ENCODE measurements at places on chromosomes 2 and 18. TPM values are rescaled to one million over a fixed set of nuclear protein-coding genes. Genes with fewer than 3 reads are reported as not detected.

DNA sequence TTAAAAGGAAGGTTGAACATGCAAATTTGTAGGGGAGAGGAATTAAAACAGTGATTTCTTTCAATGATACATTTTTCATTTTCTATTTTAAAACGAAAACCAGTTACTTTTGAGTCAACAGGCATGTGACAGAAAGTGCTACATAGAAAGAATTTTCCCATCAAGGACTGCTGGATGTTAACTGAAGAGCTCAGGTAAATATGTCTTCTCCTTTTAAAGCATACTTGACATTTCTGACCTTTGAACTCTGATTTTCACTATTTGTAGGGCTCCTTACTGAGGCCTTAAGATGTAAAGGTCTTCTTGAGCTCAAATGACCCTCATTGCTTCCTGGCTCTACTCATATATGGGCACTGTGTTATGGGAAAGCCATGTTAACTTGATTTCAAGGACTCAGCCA lies 32.4 kb downstream of the FIGN start:
- no peaks in the 10 kb centered on the region for H3K4me1 ChIP-seq
- DNase-seq, result peak; percentile 35
- H3K27me3 ChIP-seq, result no peaks in the 10 kb centered on the region

GRCh38 chr2:151841047-151841424 lies 12.8 kb upstream of the ARL5A start:
- H3K27ac ChIP-seq, result peak overlapping the region; percentile 33
- H3K27me3 ChIP-seq, result no peaks in the 10 kb centered on the region
- no peaks in the 10 kb centered on the region for H3K36me3 ChIP-seq
- DNase-seq, result no peak
- no peaks in the 10 kb centered on the region for H3K4me1 ChIP-seq
- no peak overlapping the region for H3K4me3 ChIP-seq

- H3K4me3 ChIP-seq, result no peak overlapping the region
- no peaks in the 10 kb centered on the region for H3K36me3 ChIP-seq
- no peak for DNase-seq
- no peaks in the 10 kb centered on the region for H3K4me1 ChIP-seq
- H3K27ac ChIP-seq, result no peak overlapping the region
- no peaks in the 10 kb centered on the region for H3K27me3 ChIP-seq
Measured at GRCh38 chr2:234285541-234285940, 211.3 kb downstream of the ARL4C start.

- DNase-seq, result no peak
- no peak overlapping the region for H3K27ac ChIP-seq
- H3K4me3 ChIP-seq, result no peak overlapping the region
- H3K27me3 ChIP-seq, result no peaks in the 10 kb centered on the region
Measured at GRCh38 chr2:168196764-168197180, 50.6 kb downstream of the STK39 start.

GRCh38 chr2:101428422-101429176 lies 41.3 kb upstream of the CREG2 start:
- no peaks in the 10 kb centered on the region for H3K27me3 ChIP-seq
- no peak for DNase-seq
- H3K4me3 ChIP-seq, result no peak overlapping the region

DNA sequence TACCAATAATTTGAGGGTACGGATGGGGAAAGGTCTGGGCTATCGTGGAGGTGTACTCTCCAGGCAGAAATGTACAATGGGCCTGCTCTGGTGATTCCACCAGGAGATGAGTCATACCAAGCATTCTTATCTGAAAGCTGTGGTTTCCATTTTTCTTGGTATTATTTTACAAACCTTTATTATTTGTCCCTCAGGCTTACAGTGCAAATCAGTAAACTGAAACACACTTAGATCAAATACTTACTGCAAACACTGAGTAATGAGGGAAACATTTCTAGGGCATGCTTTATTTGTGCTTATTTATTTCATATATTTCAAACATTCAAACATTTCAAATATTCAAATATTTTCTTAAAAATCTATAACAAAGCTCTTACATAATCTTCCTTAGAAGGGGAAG lies 319.8 kb downstream of the RND3 start:
- no peaks in the 10 kb centered on the region for H3K4me1 ChIP-seq
- no peak overlapping the region for H3K27ac ChIP-seq
- no peak for DNase-seq
- H3K4me3 ChIP-seq, result no peak overlapping the region
- no peaks in the 10 kb centered on the region for H3K27me3 ChIP-seq

- no peaks in the 10 kb centered on the region for H3K27me3 ChIP-seq
- H3K4me1 ChIP-seq, result no peaks in the 10 kb centered on the region
- no peak overlapping the region for H3K27ac ChIP-seq
Measured at GRCh38 chr2:125979886-125980285, 676.1 kb upstream of the GYPC start.

GRCh38 chr18:10059610-10060468 lies 146.0 kb downstream of the VAPA start:
- H3K36me3 ChIP-seq, result no peaks in the 10 kb centered on the region
- H3K27ac ChIP-seq, result peak overlapping the region; percentile 17
- no peak overlapping the region for H3K4me3 ChIP-seq

GRCh38 chr2:220916931-220917330 lies 655.2 kb downstream of the EPHA4 start:
- H3K27me3 ChIP-seq, result no peaks in the 10 kb centered on the region
- H3K4me3 ChIP-seq, result no peak overlapping the region
- no peaks in the 10 kb centered on the region for H3K36me3 ChIP-seq
- no peaks in the 10 kb centered on the region for H3K4me1 ChIP-seq
- no peak overlapping the region for H3K27ac ChIP-seq

DNA sequence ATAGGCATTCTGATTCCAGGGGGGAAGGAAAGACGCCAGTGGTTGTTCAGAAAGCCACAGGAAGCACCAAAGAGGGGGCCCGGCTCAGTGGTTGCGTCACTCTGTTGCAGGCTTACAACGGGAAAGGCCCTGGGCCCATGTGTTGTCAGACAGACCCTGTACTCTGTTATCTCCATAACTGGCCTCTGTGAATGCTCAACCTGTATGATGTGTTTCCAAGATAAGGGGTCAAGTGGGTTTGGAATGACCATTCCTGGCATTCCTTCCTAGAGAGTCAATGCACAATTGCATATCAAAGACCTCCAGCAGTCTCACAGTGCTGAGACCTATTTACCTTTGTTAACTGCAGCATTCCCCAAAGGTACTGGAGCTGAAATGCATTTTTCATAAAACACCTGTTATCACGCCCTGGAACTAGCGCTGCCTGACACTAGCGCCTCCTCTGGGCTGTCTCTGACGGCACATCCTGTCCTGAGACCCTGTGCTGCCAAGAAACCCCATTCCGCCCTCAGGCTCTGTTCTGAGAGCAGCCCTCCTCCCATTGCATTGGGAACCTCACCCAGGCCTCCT lies 13.2 kb upstream of the LRRFIP1 start:
- H3K27me3 ChIP-seq, result no peaks in the 10 kb centered on the region
- no peak overlapping the region for H3K27ac ChIP-seq
- peaks cover 28% of the 10 kb centered on the region for H3K4me1 ChIP-seq
- H3K4me3 ChIP-seq, result no peak overlapping the region

DNA sequence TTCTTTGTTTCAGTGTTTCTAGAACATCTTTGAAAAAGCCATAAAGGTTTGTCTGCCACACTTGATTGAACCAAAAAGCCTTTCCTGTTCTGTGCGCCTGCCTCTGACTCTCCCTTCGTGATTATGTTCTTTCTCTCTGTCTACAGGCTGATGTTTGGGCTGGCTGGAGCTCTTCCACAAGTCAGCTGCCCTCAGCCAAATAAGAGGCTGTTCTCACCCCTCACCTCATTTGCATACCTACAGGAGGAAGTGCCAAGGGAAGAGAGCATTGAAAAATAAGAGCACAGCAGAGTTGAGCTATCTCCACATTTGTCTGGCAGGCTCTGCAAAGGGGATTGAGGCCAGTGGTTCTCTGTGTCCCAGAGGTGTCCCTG lies 15.8 kb downstream of the INPP5D start:
- H3K27ac ChIP-seq, result peak overlapping the region; percentile 35
- peaks cover 4% of the 10 kb centered on the region for H3K27me3 ChIP-seq
- H3K4me1 ChIP-seq, result no peaks in the 10 kb centered on the region
- DNase-seq, result no peak
- H3K36me3 ChIP-seq, result no peaks in the 10 kb centered on the region

GRCh38 chr2:127637236-127637630 lies 8.7 kb upstream of the GPR17 start:
- H3K4me1 ChIP-seq, result no peaks in the 10 kb centered on the region
- H3K27me3 ChIP-seq, result no peaks in the 10 kb centered on the region
- H3K4me3 ChIP-seq, result no peak overlapping the region
- no peak for DNase-seq
- H3K27ac ChIP-seq, result peak overlapping the region; percentile 61

GRCh38 chr2:119419803-119420508 lies 11.7 kb upstream of the TMEM37 start:
- H3K27ac ChIP-seq, result no peak overlapping the region
- no peak overlapping the region for H3K4me3 ChIP-seq
- H3K4me1 ChIP-seq, result peaks cover 6% of the 10 kb centered on the region
- H3K27me3 ChIP-seq, result no peaks in the 10 kb centered on the region

DNA sequence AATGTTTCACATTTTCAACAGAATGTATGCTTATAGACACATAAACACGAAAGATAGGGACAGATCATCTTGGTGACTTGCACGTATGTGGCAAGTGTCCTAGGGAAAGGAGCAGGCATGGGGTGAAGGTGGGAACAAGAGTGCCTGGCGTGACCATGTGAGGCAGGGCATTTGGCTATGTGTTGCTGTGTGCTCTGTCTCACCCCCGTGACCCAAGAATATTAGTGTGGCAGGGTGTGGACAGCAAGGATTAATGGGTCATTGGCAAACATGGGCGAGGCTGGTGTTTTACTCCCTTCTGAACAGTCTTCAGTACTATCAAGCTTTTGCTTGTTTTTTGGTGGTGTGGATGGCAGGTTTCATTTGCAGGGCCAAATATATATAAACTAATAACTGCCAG lies 1.3 kb upstream of the VWA3B start:
- no peaks in the 10 kb centered on the region for H3K27me3 ChIP-seq
- no peaks in the 10 kb centered on the region for H3K4me1 ChIP-seq
- H3K36me3 ChIP-seq, result no peaks in the 10 kb centered on the region
- DNase-seq, result no peak
- H3K4me3 ChIP-seq, result no peak overlapping the region

DNA sequence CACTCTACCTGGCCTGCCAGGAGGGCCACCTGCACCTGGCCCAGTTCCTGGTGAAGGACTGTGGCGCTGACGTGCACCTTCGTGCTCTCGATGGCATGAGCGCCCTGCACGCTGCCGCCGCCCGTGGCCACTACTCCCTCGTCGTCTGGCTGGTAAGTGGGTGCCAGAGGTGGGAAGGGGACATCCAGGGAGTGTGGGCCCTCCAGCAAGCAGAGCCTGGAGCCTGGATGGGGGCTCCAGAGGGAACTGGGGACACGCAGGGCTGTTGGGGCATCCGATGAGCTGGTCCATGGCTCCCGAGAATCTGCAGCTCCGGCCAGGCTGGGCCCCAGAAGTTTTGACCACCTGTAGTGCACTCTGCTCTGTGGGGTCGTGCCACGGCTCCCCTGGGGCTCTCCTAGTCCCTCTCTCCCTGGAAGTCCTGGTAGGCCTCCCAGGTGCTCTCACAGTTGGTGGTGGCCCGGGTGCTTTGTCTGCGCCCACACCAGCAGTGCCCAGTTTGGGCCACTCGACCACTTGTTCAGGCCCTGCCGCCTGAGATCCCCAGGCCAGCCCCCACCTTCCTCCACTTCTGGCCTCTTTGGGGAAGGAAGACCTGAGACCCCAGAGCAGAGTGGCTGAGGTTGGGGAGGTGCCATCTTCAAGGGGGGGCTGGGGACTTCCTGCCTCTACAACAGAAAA lies 4.7 kb downstream of the ESPNL start:
- no peak overlapping the region for H3K4me3 ChIP-seq
- no peaks in the 10 kb centered on the region for H3K36me3 ChIP-seq

- no peak overlapping the region for H3K4me3 ChIP-seq
- no peaks in the 10 kb centered on the region for H3K27me3 ChIP-seq
- no peak overlapping the region for H3K27ac ChIP-seq
- no peak for DNase-seq
- no peaks in the 10 kb centered on the region for H3K36me3 ChIP-seq
- H3K4me1 ChIP-seq, result no peaks in the 10 kb centered on the region
Measured at GRCh38 chr2:208210688-208211451, 21.0 kb upstream of the C2orf80 start.

GRCh38 chr2:2253172-2254016 lies 77.7 kb downstream of the MYT1L start:
- no peak overlapping the region for H3K4me3 ChIP-seq
- H3K4me1 ChIP-seq, result no peaks in the 10 kb centered on the region
- no peaks in the 10 kb centered on the region for H3K27me3 ChIP-seq
- H3K36me3 ChIP-seq, result no peaks in the 10 kb centered on the region
- no peak for DNase-seq

NTSR2 gene
- not detected for total RNA-seq

GNAL gene
- total RNA-seq, result 3.7 TPM

CPLX4 gene
- total RNA-seq, result not detected

TACR1 gene
- 1.6 TPM for total RNA-seq

FASTKD1 gene
- 40.1 TPM for total RNA-seq

SRBD1 gene
- 14.8 TPM for total RNA-seq

C2orf80 gene
- 0.25 TPM for total RNA-seq

SLC4A1AP gene
- 28.6 TPM for total RNA-seq

STPG4 gene
- total RNA-seq, result 1.0 TPM

TMEM178A gene
- total RNA-seq, result 2.5 TPM

Data from lung (tissue), 17 donors.